KBM-7 (cell line): ENCODE measurements at places on chromosomes 4 and X.

GRCh38 chrX:87063642-87064041 lies 454.0 kb upstream of the KLHL4 start:
- no peak for DNase-seq

DNA sequence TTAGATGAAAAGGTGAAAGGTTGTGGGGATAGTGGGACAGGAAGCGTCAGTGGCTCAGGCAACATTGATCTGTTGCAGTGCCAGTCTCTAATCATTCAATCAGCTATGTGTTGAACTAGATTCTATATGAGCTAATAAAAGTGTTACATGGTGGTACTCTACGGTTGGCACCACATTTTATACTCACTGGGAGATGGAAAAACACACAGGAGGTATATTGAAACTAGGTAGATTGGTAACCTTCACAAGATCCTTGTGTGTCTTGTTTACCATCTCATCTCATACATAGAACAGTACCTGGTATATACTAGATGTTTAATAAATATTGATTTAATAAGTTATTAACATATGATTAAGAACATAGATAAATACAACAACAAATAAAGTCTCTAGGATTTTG lies 152.7 kb downstream of the NAA11 start:
- DNase-seq, result no peak

GRCh38 chrX:50920132-50920531 lies 9.6 kb downstream of the BMP15 start:
- peak; percentile 28 for DNase-seq

DNA sequence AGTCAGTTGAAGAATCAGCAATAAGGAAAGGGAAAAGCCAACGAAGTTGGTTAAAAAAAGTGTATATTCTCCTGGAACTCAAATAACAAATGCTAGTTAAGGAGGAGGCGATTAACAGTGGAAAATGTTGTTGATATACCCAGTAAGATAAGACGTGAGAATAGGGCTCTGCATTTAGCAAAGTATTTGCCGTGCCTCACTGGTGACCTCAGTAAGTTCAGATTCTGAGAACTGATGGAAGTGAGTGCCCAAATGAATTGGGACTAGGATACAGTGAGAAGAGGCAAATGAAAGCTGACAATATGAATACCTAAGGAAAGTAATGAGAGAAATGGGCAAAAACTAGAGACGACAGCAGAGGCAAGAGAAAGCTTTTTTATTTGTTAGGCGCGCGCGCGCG lies 3.5 kb downstream of the TECRL start:
- DNase-seq, result no peak

DNA sequence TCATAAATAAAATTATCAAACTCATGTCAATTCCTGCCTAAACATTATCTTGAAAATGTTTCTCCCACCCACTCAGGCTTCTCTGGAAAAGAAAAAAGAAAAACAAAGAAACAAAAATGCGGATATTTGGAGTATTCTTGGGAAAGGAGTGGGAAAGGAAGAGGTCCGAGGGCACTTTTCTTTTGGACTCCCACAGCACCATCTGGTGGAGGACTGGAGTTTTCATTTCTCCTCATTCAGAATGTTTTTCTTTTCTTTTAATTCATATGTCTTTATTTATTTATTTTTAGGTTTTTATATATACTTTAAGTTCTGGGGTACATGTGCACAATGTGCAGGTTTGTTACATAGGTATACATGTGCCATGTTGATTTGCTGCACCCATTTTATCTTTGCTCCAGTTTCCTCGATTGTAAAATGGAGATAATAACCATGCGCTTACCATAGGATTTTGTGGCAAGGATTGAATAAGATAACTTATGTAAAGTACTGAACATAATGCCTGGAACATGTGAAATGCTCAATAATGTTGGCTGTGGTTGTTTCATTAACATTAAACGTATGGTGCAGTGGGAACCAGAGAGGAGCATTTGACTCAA lies 8.0 kb upstream of the KCNE5 start:
- DNase-seq, result peak; percentile 46

GRCh38 chr4:151129796-151130195 lies 30.4 kb downstream of the RPS3A start:
- DNase-seq, result no peak

- DNase-seq, result no peak
Observed at GRCh38 chr4:88865466-88865865, 167.8 kb upstream of the NAP1L5 start.

DNA sequence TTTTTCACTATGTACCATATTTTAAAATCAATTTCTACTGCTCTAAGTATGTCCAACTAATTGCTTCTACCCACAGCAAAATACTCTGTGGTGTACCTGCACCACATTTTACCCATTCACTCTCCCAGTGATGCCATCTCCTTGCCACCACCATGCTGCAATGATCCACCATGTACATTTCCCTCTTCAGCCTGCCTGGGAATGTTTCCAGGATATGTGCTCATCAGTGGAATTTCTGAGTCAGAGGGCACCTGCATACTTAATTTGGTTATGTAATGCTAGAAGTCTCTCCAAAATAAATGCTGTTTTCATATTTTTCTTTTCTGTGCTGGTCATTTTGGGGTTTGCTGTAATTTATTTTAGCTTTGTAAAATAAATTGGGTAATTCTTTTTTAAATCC lies 33.2 kb upstream of the OCIAD2 start:
- no peak for DNase-seq

GRCh38 chrX:9957743-9958142 lies 9.4 kb upstream of the CLDN34 start:
- peak; percentile 54 for DNase-seq

- DNase-seq, result no peak
Observed at GRCh38 chrX:33908074-33908473, 224.0 kb downstream of the FAM47A start.

- DNase-seq, result peak; percentile 16
Observed at GRCh38 chrX:128807367-128807766, 715.9 kb downstream of the SMARCA1 start.

DNA sequence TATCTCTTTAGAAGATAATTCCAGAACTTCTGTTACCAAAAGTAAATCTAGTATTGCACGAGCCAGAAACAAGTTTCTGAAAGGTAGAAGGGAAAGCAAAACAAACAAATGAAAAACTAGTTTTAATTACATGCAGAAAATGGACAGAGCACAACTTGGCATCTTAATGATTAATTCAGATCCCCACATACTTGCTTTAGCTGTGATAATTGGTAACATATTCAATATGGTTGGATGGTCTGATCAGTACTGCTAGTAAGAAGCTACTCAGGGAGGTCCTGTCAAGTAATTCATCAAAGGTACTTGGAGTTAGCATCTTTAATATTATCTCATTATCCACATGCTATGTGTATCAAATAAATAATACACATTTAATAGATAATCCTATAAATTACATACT lies 204.3 kb downstream of the TRAM1L1 start:
- peak; percentile 5 for DNase-seq

DNA sequence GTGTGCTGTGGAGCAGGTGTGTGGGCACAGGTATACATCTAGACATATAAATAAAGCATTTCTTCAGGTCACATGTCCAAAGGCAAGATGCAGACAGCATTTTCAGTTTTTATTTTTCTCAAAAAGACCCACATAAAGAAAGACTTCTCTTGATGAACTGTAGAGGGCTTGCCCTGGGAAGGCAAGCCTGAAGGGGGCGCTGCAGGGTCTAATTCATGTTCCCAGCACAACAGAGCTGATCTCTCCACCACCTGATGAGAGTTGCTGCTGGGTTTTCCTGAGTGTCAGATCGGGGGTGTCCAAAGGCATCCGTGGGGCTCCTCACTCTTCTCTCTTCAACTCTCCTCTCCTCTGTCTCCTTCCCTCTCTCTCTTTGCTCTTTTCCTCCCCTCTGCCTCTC lies 26.6 kb downstream of the ADRA2C start:
- DNase-seq, result no peak

DNA sequence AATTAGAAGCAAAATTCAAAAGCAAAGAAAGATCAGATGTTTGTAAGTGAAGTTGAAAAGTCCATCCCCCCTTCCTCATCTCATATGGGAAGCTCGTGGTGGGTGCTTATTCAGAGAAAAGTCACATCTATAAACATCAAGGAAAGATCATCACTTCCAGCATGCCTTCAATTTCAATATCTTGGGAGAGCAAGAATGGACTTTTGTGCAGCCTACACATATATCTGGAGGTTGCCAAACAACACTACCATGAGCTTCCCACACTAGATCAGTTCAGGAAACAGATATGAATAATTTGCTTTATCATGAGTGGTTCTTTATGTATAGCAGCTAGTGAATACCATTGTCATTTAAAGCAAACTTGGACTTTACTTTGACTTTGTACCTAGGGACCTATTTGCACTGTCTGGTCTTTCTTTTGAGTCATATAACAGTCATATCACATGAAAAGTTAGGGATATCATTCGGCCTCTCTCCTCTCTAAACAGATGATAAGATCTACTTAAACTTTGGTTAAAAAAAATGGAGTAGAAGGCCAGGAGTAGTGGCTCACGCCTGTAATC lies 5.6 kb upstream of the TBL1X start:
- no peak for DNase-seq

DNA sequence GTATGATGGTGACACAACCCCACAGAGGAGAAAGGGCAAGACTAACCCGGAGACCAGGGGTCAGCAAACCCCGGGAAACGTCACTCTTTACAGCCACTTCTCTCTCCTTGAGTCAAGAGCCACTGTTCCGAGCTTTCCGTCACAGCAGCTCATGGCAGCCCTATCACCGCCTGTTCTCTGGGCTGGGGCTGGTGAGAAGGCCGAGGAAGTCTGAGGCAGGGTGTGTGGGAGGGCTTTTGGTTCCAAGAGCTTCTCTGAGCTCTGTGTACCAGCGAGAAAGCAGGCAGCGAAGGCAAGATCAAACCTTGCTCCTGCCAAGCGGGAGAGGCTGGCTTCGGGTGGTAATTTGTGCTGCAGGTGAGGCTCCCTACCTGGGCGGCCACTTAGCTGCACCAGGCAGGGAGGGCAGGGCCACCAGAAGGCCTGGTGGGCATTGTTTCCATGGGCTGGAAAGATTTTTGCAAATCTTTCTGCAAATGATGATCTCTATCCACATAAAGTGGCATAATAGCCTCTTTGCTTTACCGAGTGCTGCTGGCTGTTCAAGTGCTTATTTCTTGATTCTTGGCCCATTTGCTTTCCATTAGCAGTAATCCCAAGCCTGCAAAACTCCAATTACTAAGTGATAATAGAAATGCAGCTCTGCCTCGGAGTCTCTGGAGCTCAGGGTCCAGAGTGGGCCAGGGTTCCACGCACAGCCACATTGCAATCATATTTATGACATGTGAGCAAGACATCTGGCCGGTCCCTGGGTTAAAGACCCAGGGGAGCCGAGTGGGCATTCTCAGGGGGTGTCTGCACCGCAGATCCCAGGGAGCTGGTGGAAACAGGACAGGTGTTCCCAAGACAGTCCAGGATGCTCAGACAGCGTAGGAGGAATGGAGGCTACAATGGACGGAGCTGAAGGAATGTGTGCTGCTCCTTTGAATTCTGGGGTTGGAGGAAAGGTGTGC lies 41.5 kb downstream of the DCTD start:
- DNase-seq, result no peak

- DNase-seq, result no peak
Observed at GRCh38 chr4:91734682-91735081, 569.1 kb upstream of the GRID2 start.

DNA sequence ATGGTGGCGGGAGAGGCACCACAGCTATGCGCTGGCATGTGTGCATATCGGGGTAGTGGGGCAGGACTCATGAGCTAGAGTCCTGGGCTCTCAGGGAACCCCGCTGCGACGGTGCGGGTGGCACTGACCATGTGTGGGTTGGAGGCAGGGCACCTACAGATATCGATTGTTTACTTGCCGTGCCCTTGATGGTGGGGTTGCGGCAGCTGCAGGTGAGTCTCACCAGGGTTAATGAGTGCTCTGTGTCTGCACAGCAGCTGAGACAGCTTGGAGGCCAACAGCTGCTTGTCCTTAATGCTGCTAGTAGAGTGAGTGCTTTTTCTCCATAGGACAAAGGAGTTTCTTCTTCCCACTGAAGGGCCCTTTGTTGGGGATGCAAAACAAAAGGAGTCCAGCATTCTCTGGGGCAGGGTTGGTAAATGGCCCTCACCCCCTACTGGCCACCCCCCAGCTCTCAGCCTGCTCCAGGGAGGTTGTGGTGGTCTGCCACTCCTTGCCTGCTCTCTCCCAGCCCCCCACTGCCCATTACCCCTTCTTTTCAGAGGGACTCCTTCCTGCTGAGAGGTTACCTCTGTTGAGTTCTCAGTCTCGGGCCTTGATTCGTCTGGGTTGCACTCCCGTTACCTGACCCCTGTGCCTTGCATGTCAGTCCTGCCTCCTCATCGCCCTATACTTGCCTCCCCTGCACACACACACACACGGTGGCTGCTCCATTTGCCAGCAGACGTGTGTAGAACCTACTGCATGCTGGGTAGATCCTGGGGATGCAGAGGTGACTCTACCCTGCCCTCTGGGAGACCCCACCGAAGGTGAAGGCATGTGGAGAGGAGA lies 52.8 kb downstream of the TBC1D14 start:
- no peak for DNase-seq

DNA sequence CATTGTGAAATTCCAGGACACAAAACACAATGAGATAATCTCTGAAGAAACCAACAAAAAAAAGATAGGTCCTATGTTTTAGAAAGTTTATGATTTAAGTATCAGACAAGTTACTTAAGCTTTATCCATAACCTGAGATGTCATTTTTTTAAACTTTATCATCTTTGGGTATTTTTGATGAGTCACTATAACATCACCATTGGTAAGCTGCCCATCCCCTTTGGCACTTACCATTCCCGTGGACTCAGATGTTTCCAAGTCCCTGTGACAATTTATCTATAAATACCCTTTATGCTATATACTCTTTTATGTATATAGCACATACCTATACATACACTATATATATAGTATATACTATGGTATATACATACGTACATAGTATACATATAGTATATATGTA lies 198.9 kb upstream of the GEMIN8 start:
- DNase-seq, result no peak

DNA sequence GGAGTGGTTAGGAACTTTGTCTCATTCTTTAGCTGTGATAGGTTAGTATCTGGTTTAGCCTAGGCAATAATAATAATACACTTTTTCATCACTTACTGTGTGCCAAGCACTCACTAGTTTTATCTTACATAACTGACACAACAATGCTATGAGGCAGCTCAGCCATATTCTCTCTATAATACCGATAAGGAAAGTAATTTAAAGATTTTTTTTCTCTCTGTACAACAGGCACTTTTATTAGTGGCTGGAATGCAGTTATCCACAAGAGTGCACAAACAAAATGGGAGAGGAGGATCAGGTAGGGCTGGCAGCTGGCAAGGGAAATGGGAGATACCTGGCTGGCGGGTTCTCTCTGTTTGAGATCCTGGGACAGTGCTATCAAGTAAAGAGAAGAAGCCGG lies 7.6 kb downstream of the RELL1 start:
- no peak for DNase-seq

DNA sequence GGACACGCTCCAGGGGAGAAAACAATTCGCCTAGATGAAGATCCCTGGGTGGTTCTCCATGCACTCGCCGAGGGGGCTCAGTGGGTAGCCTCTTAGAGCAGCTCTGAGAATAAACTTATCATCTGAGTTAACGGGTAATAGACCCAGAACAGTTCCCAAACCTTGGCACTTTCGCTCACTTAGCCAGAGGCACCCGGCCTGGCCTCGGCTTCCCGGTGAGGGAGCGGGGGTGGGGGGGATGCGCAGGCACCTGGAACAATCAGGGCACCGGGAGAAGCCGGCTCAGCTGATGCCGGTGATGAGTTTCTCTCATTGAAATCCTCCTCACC lies 405 bp upstream of the ZAR1 start:
- no peak for DNase-seq

- no peak for DNase-seq
Observed at GRCh38 chr4:884896-885295, 47.2 kb downstream of the GAK start.
